Chondrocyte (in vitro differentiated cells): ENCODE measurements at places on chromosomes 7 and 10. TPM values are rescaled to one million over a fixed set of nuclear protein-coding genes. Genes with fewer than 3 reads are reported as not detected.

GRCh38 chr10:14822879-14823755 lies 14.7 kb downstream of the CDNF start:
- H3K27me3 ChIP-seq, result peaks cover 9% of the 10 kb centered on the region
- H3K36me3 ChIP-seq, result no peaks in the 10 kb centered on the region
- no peak overlapping the region for H3K27ac ChIP-seq
- H3K4me3 ChIP-seq, result no peak overlapping the region
- H3K4me1 ChIP-seq, result peaks cover 10% of the 10 kb centered on the region

The OR6V1 gene
- total RNA-seq, result not detected in 3 replicates

The CALY gene
- 7.3 to 13.5 TPM (median 8.9 TPM) in 3 replicates for total RNA-seq

The UPK3BL1 gene
- total RNA-seq, result 11.7 to 29.6 TPM (median 14.8 TPM) in 3 replicates

DNA sequence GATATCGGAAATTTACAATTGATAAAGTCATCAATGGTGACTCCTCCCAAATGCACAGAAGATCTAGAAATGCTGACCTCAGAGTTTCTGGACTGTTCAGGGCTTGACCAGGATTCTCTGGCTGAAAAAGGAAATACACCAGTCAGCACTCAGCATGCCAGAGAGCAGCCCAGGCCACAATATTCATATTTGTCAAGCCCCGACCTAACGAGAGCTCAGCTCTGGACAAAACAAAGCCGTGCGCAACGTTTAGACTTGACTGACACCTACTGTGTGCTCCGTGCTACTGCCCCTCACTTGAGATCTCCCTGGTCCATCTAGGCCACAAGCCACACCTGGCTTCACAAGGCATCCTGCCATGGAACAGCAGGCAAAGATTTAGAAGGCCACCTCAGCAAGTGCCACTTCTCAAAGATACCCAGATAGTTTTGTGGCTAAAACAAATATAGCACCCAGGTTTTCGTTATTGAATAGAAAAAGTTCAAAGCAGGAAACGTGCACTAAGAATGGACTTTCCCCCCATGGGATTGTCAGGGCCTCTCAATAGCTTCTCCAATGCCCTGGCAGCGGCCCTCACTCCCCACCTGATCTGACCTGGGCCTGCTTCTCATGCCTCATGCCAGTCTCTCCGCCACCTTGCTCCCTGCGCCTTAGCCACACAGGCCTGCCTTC lies 218.3 kb downstream of the FAM107B start:
- peak overlapping the region; percentile 33 for H3K27ac ChIP-seq
- H3K4me3 ChIP-seq, result no peak overlapping the region
- H3K27me3 ChIP-seq, result no peaks in the 10 kb centered on the region
- H3K36me3 ChIP-seq, result peaks cover 2% of the 10 kb centered on the region
- H3K4me1 ChIP-seq, result peaks cover 26% of the 10 kb centered on the region

DNA sequence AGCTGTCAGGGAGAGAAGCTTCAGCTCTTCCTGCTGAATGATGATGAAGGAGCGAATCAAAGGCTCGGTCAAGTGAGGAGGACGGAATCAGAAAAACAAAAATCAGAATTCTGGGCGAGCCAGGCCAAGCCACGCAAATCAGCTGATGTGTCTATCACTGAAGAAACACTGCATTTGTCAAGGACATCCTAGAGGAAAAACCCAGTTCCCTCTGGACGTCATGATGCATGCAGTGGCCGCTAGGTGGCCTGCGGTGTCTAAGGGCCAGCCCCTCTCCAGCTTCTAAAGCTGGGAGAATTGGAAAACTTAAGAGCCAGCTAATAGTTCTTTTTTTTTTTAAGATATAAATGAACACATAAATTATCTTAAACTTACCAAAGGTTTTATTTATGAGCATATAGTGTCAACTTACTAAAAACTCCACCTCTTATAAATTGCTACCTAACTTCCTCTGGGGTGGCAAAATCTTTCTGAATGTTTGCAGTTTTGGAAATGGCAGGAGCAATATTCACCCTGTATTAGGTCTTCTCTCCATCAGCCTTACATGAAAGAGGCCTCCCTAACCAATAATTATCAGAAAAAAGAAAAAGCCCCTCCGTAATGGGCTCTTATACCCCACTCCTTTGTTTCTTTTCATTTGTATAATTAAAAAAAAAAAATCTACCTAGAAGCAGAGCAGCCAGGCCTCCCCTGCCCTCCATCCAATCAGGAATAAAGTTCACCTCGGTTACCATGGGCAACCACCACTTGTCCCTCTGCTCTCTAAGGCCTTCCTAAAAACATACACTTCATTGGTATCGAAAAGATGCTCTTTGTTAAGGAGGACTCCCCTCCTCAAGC lies 186.8 kb downstream of the USP6NL start:
- no peak overlapping the region for H3K4me3 ChIP-seq
- peaks cover 3% of the 10 kb centered on the region for H3K27me3 ChIP-seq
- H3K36me3 ChIP-seq, result peaks cover 7% of the 10 kb centered on the region
- no peak overlapping the region for H3K27ac ChIP-seq

The ASB13 gene
- total RNA-seq, result 13.8 to 14.9 TPM (median 14.0 TPM) in 3 replicates

DNA sequence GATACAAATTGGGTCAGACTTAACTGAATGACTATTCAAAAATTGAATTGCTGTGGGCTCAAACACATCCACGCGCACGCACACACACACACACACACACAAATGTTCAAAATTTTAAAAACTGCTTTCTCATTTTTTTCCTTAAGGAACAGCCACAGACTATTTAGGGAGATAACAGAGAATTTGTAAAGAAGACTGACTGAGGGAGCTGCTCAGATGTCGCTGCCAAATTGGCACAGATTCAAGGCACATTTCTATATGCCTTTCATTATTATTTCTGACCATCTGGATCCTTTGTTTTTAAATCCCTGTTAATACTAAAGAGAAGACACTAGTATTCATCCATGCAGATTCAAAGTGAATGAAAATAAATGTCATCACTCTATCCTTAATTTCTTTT lies 154.8 kb downstream of the DGKB start:
- no peak for DNase-seq
- no peaks in the 10 kb centered on the region for H3K27me3 ChIP-seq
- peaks cover 26% of the 10 kb centered on the region for H3K4me1 ChIP-seq
- H3K27ac ChIP-seq, result no peak overlapping the region
- peaks cover 2% of the 10 kb centered on the region for H3K36me3 ChIP-seq

- no peak for DNase-seq
- no peaks in the 10 kb centered on the region for H3K27me3 ChIP-seq
- H3K36me3 ChIP-seq, result no peaks in the 10 kb centered on the region
- no peak overlapping the region for H3K27ac ChIP-seq
Observed at GRCh38 chr7:70720191-70720873, 411.6 kb upstream of the GALNT17 start.

DNA sequence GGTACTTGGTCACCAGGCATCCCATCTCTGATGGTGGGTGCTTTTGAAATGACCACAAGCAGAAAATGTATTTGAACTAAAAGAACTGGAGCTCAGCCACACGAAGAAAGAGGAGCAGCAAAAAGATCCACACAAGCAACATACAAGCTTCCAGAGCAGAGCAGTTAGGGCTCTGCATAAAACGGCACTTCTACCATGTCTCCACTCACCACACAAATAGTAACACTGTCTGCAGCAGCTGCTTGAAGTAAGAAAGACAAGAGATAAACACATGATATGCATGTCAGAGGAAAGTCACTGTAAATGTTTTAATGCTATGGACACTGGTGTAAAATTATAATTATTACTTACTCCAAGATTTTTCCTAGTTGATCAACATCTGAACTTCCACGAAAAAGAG lies 32.5 kb upstream of the FAM133B start:
- H3K27ac ChIP-seq, result no peak overlapping the region
- H3K36me3 ChIP-seq, result peaks cover 21% of the 10 kb centered on the region
- peaks cover 46% of the 10 kb centered on the region for H3K4me1 ChIP-seq
